Stimulated activated CD8-positive, alpha-beta memory T cell treated with anti-CD3 and anti-CD28 coated beads, Interleukin-7, amount 100 ng/mL, for 48 hours (primary cell): ENCODE measurements at places on chromosomes 1 and 21.

DNA sequence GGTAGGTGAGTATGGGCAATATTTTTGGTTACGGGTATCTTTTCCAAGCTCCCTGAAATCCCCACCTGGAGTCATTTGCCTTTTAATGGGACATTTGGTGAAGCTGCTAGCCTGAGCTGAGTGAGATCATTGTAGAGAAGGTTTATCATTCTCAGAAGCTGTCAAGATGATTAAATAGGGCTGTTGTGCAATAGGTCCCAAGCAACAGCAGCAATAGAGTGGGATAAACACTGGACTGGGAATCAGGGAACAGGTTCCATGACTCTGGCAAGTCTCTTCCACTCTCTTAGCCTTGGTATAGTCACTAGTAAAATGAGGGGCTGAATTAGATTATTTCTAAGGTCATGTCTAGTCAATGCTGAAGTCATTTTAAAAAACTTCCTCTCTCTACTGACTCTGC lies 30.3 kb upstream of the FAM78B start:
- no peak for DNase-seq

DNA sequence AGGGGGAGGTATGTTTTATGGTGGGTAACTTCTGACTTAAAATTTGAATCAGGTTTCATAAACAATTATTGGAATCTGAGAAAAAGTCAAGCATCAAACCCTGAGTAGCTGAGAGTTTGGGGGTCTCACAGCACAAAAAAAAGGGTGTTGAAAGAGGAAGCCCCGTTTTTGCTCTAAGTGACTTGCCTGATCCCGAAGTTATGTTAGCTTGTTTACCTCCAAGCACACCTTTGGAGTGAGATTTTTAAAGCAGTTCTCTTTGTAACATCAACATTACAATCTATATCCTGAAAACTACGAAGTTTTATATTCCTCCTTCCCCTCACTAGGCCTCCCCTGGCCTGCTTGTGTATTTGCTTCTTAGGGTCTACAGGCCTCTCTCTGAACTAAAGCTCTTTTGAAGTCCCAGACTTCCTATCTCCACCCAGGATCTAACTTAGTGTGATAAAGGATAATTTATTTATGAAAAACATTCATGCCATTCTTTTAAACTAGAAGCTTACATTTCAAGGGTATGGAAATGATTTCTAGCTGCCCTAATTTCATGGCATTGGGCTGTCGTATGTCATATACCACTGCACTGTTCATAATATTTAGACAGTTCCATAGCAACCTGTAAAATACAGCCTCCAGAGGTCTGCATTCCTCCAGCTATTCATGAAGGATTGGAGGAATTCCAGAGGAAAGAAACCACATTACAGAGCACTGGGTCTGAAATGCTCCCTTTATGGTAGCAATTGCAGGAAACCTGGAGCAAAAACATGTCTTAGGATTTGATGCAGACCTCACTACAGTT lies 36.1 kb upstream of the RGS1 start:
- no peak for DNase-seq

GRCh38 chr1:241186716-241187115 lies 170.3 kb downstream of the RGS7 start:
- DNase-seq = no peak

DNA sequence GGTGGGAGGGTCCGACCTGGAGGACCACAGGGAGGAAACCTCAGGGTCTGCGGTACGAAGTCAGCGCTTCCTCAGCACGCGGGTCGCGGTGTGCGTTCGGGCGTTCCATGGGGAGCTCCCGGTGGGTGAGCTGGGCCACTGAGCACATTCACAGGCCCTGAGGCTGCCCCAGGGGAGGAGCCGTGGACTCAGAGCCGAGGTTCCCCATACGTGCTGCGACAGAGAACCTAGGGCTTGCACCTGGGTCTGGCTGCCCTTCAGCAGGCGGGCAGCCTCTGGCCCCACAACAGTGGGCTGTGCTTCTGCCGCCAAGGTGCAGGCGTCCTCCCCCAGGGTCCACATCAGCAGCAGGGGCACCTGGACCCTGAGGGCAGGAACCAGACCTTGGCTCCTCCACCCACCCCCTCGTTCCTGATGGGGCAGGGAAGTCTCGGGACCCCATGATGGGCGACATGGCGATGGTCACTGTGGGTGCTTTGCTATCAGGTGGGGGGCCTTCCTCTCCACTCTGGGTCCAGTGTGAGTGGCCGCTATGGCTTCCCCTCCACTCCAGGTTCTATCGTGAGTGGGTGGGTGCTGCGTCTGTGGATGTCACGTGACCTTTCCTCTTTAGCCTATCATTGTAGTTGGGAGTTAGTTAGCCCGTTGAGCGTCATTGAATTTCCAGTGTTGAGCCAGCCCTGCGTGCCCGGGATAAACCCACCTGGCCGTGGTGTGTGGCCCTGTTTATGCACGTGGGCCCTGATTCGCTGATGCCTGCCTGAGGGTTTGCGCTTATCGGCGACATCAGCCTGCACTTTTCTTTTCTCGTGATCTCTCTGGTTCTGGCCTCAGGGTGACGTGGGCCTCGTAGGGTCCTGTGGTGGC lies 27.9 kb downstream of the FTCD start:
- no peak for DNase-seq

- no peak for DNase-seq
Observed at GRCh38 chr1:247274605-247275256, 18.9 kb downstream of the VN1R5 start.

DNA sequence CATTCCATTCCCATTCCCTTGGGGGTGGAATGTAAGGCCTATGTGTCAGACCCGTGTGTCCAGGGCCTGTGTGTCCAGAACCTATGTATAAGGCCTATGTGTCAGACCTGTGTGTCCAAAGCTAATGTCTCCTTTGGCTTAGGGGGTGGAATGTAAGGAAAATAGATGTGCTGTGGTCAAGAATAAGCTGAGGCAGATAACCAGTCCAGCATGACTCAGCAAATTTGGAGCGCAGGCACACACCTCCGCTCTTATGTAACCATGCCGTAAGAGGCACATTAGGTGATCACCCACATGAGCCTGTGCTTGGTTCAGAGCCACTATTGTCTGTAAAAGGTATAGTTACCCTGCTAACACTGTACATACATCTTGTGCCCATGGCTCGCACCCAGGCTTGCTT lies 150.8 kb upstream of the SGIP1 start:
- no peak for DNase-seq

GRCh38 chr1:179177615-179178014 lies 51.9 kb downstream of the ABL2 start:
- no peak for DNase-seq

GRCh38 chr21:45175326-45176095 lies 101.1 kb downstream of the ADARB1 start:
- DNase-seq = no peak
